Activated CD8-positive, alpha-beta memory T cell treated with anti-CD3 and anti-CD28 coated beads for 4 hours (primary cell): ENCODE measurements at places on chromosomes 4 and X.

- no peak for DNase-seq
Observed at GRCh38 chr4:89511776-89512175, 204.2 kb upstream of the GPRIN3 start.

DNA sequence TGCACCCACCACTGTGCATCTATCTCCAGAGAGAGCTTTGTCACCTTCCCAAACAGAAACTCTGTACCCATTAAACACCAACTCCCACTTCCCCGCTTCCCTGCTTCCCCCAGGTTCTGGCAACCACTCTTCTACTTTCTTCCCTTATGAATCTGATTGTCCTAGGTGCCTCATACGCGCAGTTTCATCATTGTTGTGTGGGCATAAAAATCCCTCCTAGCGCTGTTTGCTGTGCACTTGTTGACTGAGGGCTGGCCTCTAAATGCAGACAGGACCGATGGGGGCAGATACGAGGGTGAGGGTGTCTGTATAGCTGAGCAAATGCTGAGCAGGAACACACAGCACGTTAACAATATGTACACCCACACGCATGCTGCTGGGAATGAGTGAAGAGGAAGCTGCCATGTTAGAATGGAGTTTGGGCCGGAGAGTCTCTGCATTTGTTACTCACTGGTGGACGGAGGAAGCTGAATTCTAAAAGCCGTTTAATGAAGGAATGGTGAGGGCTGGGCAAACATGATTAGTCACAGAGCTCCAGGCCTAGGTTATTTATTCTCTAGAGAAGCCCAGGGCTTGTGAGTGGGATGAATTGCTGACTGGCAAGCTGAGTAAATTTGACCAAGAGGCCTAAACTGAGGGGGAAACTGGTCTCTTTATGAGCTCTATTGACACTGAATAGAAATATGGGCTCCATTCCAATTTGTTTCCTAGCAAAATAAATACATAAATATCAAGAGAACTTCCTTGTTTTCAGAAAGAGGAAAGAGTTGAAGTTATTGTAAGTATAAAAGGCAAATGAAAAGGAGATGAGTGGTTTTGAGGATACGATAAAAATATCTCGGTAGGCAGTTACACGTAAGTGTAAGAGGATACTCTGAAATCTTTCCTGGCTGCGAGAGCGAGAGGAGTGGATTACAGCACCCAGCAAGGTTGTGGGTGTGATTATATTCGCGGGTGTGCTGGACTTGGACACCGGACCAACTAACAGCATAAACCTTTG lies 95.9 kb upstream of the RPS6KA3 start:
- no peak for DNase-seq

- no peak for DNase-seq
Observed at GRCh38 chrX:44906542-44906941, 33.6 kb downstream of the KDM6A start.

DNA sequence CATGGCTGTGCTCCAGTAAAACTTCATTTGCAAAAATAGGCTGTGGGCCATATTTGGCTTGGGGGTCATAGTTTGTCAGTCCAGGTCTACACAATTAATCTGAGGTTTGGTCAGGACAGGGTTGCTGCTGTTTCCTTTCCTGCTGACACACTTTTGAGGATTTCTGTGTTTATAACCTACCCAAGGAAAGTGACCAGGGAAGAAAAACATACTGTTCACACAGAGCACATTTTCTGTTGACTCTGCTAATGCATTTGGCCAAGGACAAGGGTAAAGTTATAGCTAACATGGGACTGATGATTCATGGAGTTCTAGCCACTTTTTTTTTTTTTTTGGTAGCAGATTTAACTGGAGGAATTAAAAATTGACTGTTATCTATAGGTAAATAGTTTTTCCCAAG lies 43.9 kb upstream of the GEMIN8 start:
- DNase-seq: no peak

DNA sequence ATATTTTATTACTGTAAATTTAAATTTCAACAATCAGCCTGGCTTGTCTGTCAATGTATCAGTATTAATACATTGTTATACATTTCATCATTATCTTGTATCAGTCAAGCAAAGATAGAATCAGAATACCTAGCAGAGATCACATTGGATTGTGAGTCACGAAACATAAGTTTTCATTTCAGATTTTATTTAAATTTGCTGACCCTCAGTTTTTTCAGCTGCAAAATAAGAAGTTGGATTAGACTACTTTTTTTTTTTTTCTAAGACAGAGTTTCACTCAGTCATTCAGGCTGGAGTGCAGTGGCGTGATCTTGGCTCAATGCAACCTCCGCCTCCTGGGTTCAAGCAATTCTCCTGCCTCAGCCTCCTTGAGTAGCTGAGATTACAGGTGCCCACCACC lies 33.4 kb upstream of the NKX3-2 start:
- DNase-seq: no peak
